ENCODE measurements at places on chromosomes 16 and 17.

DNA sequence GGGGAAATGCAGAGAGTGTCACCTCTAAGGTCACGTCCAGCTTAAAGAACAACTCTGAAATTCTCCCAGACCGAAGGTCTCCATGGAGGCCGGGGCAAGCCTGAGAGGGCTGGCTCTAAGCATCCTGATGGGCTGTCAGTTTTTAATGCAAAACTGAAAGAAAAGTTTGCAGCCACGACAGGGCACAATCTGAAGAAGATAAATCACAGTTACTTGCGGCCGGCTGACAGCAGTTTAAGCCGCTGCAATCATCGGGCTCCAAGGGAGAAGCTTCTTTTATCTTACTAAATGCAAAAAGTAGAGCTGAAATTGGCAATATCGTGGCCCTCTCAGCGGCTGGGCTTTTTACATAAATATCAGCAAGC lies 168.8 kb downstream of the CYLD start:
- DNase-seq: no peak

DNA sequence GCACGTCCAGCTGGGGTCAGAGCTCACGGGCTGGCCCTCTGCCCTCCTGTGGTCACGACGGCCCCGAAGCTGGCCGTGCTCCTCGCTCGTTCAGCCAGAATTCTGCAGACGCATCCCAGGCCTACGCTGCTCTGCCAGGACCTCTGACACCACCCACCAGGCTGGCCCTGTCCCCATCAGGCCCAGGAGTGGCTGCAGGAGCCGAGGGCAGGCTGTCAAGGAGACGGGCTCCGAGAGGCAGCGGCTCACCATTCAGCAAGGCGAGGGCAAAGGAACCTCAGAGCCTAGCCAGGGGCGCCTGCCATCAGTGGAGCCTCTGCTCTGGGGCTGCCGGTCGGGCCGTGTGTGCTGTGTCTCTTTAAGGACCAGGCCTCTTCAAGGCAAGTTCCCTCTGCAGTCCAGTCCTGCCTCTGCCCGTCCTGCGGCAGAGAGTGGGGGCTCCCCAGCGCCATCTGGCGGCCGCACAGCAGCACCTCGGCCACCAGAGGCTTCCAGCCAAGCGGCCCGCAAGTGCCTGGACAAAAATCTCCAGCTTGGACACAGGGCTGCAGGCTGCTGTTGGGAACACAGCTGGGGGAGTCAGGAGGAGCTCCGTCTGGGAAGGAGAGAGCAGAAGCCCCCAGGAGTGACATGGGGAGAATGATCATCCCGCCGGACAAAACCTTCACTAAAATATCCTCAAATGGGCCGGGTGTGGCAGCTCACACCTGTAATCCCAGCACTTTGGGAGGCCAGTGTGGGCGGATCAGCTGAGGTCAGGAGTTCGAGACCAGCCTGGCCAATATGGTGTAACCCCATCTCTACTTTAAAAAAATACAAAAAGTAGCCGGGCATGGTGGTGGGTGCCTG lies 7.4 kb upstream of the ABR start:
- DNase-seq: peak; percentile 92

- no peak for DNase-seq
Observed at GRCh38 chr17:48162306-48162934, 54.9 kb downstream of the SNX11 start.

DNA sequence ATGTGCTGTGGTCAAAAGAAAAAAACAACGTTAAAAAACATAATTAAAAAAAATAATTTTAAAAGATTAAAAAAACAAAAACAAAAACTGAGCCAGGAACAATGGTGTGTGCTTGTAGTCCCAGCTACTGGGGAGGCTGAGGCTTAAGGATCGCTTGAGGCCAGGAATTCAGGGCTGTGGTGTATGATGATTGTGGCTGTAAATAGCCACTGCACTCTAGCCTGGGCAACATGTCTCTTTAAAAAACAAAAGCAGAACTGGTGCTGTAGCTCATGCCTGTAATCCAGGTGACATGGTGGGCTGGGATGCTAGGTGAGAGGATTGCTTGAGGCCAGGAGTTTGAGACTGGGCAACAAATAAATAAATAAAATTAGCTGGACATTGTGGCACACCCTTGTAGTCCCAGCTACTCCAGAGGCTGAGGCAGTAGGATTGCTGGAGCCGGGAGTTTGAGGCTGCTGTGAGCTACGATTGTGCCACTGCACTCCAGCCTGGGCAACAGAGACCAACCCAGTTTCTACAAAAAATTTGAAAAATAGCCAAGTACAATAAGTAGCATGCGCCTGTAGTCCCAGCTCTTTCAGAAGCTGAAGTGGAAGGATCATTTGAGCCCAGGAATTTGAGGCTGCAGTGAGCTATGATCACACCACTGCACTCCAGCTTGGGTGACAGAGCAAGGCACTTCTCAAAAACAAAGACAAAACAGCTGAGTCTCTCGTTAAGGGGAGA lies 43.6 kb downstream of the NFATC3 start:
- no peak for DNase-seq

GRCh38 chr16:67530013-67530939 lies 1.6 kb downstream of the RIPOR1 start:
- DNase-seq: peak; percentile 90

DNA sequence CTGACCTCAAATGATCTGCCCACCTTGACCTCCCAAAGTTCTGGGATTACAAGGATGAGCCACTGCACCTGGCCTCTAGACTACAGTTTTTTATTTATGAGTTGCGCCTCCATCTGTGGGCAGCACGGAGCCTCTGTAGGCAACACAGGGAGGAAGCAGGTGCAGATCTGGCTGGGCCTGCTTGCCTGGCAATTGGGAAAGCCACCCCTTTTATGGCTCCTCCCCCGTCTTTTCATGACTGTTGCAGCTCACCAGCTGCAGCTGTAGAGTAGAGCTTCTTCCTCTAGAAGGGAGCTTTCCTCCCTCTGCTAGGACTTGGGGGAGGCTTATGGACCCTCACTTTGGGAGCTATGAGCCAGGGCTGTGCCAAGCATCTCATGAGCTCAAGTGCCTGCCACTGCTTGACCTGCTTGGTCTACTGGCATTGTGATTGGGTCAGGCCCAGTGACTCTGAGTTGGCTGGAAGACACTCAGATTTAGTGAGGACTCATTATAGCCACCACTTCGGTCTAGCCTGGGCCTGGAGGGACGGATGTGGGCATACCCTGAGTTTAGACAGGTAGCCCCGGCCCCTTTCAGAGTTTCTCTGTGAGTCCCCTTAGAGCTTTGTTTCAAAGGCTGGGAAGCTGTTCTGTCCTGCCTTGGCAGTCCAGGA lies 6.9 kb upstream of the SLC7A6 start:
- peak; percentile 48 for DNase-seq

DNA sequence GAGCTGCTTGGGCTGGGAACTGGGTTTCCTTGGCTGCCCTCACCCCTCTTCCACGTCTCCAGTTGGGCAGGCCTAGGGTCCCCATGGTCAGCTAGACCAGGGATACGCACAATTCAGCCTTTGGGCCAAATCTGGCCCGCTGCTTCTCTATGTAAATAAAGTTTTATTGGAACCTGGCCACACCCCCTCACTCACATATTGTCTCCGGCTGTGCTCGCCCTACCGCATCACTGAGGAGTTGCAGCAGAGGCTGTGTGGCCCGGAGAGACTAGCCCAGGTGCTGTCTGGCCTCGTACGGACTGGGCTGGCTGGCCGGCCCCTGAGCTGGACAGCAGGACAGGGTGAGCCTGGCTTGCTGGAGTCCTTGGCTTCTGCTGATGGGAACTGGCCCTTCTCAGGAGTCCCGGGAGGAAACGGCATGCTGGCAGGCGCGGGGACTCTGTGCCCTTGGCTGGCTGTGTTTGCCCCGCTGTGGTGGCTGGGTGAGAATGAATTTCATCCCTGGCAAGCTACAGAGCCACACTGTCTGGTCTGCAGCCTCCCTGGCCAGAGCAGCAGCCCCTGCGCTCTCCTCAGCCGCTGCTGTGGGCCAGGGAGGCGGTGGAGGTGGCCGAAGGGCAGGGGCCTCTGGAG lies 82.0 kb downstream of the ENGASE start:
- DNase-seq: no peak

DNA sequence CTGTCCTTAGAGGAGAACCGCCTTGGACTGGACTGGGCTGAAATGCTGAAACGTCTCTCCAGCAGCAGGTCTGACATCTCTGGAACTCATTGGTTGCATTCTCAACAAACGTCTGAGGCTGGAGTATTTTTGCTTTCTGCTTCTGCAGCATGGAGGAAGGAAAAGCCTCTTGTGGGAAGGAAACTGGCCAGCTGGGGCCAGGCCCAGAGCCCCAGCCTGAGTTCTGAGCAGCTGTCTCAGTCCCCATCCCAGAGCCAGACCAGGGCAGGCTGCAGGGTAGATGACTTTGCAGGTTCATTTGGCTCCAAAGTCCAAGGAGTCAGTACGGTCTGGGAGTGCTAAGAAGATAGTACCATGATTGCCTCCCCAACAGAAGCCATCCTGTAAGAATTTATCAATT lies 18.3 kb downstream of the TEKT3 start:
- peak; percentile 68 for DNase-seq

DNA sequence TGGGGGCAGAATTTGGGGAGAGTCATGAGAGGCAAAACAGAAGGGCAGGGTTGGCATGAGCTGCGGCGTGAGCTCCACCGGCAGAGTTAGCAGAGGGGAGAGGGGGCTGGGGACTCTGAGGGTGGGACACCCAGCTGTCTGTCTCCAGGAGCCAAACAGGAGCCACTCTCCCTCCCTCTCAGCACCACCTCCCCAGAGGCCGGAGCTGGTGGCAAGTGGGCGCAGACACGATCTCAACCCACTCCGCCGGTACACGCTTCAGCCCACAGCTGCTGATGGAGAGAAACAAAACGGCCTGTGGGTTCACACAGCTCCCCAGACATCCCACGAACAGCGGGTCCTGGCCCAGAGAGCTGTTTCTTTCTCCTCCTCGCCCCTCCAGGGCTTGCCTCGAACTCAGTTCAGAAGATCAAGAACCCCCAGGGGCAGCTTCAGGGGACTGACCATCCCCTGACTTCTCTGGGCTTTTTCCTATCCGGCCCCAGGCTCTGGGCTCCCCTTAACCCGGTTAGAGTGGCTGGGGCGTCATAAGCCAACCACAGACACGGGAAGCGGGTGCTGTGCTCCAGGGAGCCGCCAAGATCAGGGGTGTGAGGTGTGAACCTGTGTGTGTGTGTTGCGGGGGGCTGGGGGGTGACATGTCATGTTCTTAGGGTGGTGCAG lies 7.6 kb downstream of the RHBDF2 start:
- DNase-seq: no peak

- DNase-seq: peak; percentile 65
Observed at GRCh38 chr16:30526137-30526822, at the start of gene ZNF768. Gene ZNF768, minus strand, starts transcription at chr16:30526566. Its CDS starts 153 bp downstream, at chr16:30526413.

GRCh38 chr16:30340621-30341020 lies 14.5 kb downstream of the CD2BP2 start:
- no peak for DNase-seq

Measured in Right ventricle myocardium superior (tissue), 1 donor.